NCI-H1105 (cell line): ENCODE measurements at places on chromosomes 7 and 10.
A peak's percentile ranks its signal among the peaks of the same experiment; 100 is the strongest.

DNA sequence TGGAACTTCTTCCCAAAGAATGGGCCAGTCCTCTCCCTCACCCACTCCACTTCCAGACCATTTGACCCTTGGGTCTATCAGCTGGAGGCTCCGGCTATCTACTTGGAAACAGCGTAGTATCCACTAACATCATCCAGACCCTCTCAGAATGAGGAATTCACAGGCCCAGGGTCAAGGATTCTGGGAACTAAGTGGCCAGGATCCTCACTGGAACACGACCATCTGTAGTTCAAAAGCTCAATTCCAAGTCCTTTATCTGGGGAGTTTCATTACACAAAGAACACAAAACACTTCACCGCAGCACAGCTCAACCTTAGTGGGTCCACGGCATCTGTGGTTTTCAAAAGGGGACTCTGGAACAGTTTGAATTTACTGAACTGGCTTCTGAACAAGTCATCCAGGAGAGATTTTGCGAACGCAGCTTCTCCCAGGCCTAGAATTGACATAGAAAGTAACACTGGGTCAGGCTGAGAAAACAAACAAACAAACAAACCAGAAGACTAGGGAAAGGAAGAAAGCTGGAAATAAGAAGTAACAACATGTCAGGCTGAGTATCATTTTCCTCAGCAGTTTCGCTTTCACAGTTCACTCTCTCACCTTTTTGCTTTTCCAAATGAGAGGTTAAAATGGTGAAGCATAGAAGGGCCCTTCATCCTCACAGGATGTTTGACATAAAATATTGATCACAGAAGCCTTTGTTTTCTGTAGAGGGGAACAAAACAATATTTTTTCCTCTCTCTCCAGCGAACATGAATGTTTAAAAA is 57.6 kb upstream of the USP6NL start:
- DNase-seq, result no peak

- DNase-seq, result no peak
These were observed 153.2 kb upstream of the FZD8 start for GRCh38 chr10:35795131-35795824.

GRCh38 chr10:31359979-31360378 is 41.0 kb downstream of the ZEB1 start:
- peak; percentile 70 for DNase-seq

DNA sequence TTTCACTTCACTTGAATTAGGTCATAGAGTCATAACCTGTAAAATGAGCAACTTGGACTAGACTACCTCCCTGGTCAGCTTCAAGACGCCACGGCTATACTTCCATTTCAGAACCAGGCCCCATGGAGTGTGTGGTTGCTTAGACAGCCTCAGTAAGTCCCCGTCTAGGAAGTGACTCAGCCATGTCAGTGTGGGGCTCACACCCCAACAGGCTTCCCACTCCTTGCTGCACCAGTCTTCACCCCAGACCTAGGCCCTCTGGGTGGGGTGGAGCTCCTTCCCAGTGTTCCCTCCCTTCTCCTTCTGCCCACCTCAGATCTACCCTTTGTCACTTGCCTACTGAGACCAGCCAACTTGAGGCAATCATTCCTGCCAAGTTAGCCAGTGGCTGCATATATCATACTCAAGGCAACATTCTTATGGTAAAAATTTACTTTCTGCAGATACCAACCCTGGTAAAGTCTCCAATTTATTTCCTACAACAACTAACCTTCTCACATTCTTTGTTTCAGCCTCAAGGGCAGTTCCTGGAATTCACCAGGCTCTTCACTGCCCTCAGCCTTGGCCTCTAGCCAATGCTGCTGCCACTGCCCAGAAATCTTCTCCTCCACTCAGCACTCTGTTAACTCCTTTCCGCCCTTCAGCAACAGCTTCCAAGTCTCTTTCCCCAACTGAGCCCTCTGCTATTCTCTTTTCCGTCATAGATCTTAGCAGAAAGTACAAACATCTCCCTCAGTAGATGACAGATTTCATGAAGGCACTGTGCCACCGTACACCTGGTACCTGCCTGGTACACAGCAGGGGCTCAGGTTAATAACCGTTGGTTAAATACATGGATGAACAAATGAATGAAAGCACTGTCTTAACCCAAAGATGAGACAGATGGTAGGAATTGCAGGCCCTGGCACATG is 31.3 kb upstream of the ZNRF2 start:
- DNase-seq, result peak; percentile 26

- DNase-seq, result no peak
These were observed 62.5 kb downstream of the MCU start for GRCh38 chr10:72754275-72755032.

GRCh38 chr10:43194266-43194665 is 56.0 kb downstream of the CSGALNACT2 start:
- DNase-seq, result no peak

DNA sequence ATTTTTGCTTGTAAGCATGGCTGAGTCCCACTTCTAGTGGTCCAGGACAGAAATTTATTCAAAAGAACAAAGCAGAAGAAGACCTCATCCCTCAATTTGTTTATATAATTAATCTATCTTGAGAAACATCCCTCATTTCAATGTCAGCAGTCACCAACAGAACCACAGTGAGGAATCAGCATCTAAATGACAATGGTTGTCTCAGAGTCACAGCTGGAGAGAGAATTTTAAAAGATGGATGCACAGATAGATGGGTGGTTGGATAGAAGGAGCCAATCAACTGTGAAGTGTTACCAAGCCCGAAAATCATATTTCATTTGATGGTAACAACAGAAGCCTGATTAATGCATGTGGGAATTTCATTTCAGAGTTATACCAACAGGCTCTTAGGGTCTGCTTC is 55.0 kb downstream of the ICA1 start:
- no peak for DNase-seq

GRCh38 chr10:79162861-79163665 is 94.3 kb downstream of the ZMIZ1 start:
- DNase-seq, result no peak

DNA sequence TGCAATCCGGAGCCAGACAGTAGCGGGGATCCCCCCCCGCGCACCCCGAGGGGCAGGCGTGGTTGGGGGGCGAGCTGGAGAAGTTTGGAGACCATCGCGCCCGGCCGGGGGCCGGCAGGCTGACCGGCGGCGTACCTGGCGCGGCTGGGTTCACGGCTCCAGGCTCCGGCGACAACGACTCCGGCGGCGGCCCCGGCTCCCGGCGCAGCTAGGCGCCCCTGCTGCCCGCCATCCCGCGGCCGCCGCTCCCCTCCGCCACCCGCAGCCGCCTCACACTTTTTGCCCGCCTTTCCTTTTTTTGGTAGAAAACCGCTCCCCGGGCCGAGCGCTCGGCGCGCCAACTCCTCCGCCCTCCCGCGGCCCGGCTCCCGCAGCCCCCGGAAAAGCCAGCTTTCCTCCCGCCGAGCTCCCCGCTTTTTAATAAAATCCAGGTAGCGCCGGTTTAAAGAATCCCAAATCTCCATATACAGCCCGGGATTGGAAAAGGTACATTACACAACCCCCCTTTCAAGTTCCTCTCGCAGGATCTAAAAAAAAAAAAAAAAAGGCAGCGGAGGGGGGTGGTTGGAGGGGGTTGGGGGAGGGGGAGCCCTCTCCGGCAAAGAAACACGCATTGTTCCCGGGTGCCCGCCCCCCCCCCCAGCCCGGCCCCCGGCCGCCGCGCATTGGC is at the start of gene TNRC18:
Gene TNRC18, minus strand, starts transcription at position 529 of the 670 bp plus-strand sequence. CDS start 2,588 bp downstream, outside the sequence.
- DNase-seq, result no peak

DNA sequence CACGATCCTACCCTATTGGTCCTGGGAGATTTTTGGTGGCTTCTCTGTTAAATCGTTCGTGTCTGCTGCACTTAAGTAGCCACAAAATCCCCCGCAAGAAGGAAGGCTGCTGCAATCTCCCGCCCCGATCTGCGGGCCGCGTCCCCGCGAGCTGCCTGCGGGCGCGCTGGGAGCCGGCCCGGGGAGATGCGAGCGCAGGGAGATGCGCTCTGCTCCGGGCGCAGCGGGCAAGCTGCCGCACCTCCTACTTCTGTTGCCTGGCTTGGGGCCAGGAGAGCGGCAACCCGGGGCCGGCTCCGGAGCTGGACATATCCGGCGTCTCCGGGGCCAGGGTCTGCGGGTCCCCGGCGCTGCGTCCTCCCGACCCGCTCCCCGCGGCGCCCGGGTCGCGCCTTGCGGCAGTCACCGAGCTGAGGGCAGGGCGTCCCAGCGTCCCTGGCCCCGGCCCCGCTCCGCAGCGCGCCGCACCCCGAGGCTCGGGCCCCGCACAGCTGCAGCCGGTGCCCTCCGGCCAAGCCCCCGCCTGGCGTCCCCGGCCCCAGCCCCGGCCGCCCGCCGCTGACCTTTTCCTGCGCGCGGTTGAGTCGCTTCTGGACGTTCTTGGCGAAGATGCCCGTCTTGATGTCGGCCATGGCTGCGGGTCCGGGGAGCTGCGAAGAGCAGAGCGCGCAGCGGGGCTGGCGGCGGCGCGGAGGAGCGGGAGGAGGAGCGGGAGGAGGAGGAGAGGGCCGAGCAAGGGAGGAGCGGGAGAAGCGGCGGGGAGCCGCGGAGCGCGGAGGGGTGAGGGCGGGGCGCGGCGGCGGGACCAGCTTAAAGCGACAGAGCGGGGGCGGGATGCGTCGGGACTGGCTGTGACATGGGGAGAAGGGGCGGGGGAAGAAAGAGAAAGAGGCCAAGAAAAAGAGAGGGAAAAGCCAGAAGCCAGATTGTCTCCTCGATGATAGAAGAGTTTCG is at the start of gene AMPH:
Gene AMPH, minus strand, starts transcription at position 654 of the 954 bp plus-strand sequence. Its CDS starts 22 bp downstream, at position 632.
- peak; percentile 73 for DNase-seq

GRCh38 chr7:22287412-22287811 is 69.5 kb downstream of the RAPGEF5 start:
- no peak for DNase-seq

GRCh38 chr10:107546284-107546683 is 381.8 kb upstream of the SORCS1 start:
- no peak for DNase-seq

GRCh38 chr7:43784030-43784584 is 25.6 kb downstream of the BLVRA start:
- DNase-seq, result no peak

DNA sequence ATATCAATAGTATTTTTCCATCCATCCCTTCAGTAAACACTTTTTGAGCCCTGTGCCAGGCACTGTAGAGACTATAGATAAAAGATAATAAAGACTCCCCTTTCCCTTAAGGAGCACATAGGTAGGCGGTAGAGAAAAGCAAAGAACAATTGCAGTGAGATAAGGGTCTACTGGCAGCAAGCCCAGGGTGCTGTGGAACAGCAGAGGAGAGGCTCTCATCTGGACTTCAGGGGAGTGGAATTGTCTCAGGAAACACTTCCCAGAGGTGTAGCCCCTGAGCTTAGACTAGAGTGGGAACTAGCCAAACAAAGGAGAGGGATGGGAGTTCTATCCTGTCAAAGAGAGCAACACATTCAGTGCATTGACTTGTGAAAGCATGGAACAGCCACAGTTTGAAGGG is 102.0 kb downstream of the NRF1 start:
- peak; percentile 21 for DNase-seq

DNA sequence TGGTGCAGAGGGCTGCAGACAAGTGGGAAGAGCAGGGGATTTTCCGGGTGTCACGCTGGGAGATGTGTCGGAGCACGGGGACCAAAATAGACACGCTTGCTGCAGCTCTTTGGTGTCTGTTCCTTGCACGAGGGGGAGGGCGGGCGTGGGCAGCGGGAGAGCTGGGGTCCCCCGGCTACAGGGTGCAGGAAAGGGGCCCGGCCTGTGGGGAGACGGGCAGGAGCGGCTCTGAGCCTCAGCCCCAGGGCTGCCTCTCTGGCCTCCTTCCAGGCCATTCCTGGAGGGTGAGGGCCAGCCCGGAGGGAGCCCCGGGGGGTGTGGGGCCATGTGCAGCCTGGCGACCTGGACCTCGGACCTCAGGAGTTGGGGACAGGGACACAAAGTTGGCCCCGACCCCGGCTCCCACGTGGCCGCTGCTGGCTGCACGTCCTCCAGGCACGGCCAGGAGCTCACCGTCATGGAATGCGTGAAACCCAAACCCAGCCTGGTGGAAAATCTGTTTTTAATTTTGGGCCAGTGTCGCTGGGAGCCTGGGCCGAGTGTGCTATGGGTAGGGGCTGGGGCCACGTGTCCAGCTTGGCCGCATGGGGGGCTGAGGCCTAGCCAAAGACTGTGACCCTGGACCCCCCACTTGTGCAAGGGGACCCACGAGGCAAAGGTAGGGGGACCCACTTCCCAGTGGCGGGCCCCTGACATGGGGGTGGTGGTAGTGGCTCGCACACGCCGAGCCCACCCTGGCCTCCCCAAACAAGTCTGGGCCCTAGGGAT is 6.6 kb downstream of the TTYH3 start:
- no peak for DNase-seq

DNA sequence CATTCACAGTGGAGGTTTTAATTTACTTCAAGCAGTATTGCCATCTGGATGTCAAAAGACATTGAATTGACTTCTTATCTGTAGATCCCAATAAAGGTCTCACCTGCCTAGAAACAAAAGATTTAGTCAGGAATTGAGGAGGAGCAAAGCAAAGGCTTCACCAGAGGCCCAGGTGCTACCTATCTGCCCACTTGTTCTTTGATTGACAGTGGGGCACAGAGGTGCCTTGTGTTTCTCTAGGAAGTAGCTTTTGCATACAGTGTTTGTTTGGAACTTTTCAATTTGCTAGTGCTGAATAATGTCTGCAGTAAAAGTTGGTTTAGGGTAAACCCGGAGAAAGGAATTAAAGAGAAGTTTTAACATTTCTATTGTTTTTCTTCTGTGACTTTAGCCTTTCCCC is 40.4 kb downstream of the AUTS2 start:
- no peak for DNase-seq

- DNase-seq, result no peak
These were observed 24.7 kb downstream of the ST7 start for GRCh38 chr7:116978006-116978405.

GRCh38 chr7:41185851-41186250 is 517.0 kb downstream of the INHBA start:
- no peak for DNase-seq

DNA sequence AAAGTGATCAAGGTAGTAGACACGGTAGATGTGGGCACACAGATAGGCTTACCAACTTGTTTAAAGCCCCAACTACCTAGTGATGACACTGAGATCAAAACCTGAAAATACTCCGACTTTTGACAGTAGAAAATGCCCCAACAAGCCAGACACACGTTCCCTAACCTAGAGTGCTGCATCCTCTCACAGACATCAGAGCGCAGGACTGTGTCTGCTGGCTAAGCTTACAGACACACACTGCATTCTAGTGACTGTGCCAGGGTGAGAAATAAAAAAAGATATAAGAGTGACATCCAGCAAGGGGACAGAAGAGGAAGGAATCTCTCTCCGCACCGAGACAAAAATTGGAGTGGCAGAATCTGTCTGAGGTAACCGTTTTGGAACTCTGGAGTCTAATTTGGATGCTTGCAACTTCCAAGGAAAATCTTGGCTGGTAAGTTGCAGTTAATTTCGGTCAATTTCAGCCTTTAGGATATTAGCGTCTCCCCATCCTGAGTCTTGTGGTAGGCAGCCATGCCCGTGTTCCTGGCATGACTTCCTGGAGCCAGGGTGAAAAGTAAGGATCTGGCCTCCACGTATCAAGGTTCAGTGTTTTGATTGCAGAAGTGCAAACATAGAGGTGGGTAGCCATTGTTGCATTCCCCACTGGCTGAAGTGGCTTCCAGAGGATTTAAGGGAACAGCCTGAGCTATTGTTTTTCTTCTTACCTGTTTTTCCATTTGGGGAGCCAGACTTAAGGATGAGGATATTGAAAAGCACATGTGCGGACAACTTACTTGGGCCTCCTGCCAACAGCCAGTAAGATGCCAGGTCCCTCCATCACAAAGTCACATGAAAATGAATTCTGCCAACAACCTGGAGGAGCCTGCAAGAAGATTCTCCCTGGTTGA is 124.1 kb downstream of the SMURF1 start:
- no peak for DNase-seq

- DNase-seq, result no peak
These were observed 244.7 kb downstream of the KIF20B start for GRCh38 chr10:89946106-89946505.
